Activated T-helper 9 cell treated with anti-CD3 and anti-CD28 coated beads, Interleukin-2, amount 50 U/mL, for 16 hours (primary cell): ENCODE measurements at places on chromosomes 12 and 14.

DNA sequence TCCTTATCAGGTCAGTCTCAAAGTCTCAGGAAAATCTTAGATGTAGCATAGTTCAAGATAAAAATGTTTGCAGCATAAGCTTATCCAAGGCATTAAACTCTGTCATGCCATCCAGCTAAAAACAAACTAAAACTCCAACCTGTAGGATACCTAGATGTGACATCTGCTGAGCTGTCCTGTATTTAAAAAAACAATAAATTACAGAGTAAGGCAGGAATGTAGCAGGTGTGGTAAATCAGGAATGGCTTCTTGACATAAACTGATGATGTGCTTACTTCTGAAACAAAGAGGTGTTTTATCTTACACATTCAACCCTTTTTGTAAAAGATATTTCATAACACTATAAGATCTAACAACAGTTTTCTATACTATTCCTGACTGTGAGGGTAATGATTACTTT, 30.6 kb upstream of the DLGAP5 start:
- no peak for DNase-seq

DNA sequence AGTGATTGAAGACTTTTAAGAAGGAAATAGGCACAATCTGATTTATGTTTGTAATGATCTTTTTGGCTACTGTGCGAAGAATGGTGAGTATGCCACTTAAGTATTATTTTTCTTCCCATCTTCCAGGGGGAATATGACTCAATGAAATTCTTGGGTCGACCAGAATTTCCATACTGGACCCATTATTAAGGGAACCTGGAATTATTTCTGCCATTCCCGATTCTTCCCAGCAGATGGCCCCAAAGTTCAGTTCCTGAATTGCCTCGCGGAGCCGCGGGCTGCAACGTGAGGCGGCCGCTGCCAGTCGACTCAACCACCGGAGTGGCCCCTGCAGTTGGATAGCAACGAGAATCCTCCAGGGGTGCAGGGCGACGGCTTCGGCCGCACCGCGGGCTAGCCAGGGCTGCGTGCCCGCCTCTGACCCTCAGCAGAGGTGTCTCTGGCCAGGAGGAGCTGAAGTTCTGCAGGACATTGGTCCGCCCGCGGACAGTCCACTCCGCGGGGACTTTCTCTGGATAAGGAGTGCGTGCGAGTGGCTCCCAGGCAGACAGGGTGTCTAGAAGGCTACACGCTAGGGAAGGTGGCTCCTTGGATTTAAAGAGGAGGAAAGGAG, 628 bp upstream of the TSHR start:
- DNase-seq = peak; percentile 56

DNA sequence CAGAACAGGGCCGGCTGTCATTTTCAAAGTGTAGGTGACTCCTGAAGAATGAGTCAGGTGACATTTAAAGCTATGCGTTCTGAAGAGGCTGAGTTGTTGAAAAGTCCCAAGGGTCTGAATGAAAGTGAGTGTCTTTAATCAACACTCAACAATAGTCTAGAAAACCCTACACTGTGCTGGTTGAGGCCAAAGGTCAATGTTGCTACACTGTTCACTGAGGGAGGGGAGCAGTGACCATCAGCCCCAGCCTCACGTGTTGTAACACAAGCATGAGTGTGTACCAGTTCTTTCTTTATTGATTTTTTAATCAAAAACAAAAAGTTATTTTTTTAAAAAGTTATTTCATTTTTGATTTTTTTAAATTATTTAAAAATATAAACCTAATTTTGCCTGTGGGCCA, 418.8 kb upstream of the LRFN5 start:
- DNase-seq = no peak

DNA sequence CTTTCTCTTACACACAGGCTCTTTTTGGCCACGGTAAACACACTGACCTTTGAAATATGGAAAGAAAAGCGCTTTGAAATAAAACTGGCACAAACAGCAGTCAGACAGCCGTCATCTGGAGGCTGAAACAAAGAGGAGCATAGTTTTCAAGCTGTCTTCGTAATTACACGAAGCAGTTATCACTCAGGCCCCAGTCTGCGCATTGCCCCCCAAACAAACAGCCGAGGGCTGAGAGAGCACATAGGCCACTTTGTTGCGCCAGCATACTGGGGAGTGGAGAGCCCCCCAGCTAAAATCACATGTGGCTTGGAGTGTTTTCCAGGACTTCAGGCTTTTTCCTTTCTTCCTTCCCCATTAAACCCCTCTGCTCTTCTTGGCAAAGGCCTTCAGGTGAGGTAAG, 142.9 kb upstream of the BTG1 start:
- DNase-seq = no peak

GRCh38 chr12:117968826-117969659, at the start of gene KSR2:
Gene KSR2, minus strand, starts transcription at chr12:117968990. Its CDS starts 735 bp downstream, at chr12:117968255.
- DNase-seq = peak; percentile 29
